Effector memory CD4-positive, alpha-beta T cell (primary cell): ENCODE measurements at places on chromosomes 16 and 17.

DNA sequence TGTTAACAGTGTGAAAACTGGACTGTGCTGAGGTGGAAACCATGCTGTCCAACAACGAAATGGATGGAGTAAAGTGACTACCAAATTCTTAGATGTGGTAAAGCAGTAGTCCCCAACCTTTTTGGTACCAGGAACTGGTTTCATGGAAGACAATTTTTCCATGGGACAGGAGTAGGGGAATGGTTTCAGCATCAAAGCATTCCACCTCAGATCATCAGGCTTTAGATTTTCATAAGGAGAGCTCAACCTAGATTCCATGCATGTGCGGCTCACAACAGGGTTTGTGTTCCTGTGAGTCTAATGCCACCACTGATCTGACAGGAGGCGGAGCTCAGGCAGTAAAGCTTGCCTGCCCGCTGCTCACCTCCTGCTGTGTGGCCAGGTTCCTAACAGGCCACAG lies 11.5 kb downstream of the SLX4 start:
- no peak for DNase-seq

- DNase-seq = no peak
Observed at GRCh38 chr17:47192554-47192953, 3.5 kb upstream of the CDC27 start.

DNA sequence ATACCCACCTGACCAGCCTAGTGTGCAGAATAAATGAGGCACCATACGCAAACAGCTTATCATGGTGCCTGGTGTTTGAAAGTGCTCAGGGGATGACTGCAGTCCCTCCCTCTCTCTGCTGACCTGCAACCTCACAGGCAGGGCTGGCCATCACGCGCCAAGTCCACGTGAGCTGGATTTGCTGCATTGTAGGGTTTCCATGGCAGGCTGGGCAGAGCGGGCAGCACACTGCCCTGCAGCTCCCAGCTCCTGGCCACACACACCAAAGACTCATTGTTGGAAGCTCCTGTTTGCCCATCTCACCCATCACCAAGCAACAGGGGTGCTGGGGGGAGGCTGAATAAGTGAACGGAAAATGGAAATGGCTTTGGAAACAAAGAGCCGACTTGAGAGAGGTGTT lies 81.8 kb downstream of the IRX3 start:
- DNase-seq = no peak

GRCh38 chr16:25161753-25162367 lies 50.3 kb downstream of the LCMT1 start:
- no peak for DNase-seq

- DNase-seq = no peak
Observed at GRCh38 chr17:80877729-80878303, 113.8 kb upstream of the CHMP6 start.

- no peak for DNase-seq
Observed at GRCh38 chr17:80789356-80789902, 202.2 kb upstream of the CHMP6 start.
